ENCODE measurements at places on chromosomes 5 and 9.

DNA sequence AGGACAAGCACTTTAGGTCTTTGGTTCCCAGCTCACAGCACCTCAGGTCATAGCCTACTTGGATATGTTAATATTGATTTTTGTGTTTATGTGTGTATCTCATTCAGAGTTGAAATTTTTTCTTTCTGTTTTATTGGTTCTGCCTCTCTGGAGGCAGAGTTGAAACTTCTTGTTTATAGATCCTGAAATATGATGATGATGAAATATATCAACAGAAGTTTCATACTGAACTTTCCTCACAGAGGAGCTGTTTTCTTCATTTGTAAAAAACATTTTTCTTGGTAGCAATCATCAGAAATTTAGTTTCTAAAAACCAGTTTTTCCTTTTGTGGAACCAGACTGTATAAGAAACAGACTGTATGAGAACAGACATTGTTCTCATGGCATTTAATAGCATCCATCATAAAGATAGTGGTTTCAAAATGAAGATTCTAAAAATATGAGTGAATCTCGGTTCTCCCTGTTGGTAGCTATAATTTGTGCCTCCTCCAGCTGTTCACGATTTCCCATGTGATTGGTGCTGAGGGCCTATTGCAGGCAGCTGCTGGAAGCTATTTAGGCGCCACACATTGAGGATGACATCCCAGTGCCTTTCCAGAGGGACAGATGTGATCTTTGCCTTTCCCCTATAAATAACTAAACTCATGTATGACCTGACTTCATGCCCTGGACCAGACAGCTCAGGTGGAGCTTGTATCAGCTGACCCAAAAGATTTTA, 39.5 kb upstream of the CFAP157 start:
- DNase-seq: no peak

DNA sequence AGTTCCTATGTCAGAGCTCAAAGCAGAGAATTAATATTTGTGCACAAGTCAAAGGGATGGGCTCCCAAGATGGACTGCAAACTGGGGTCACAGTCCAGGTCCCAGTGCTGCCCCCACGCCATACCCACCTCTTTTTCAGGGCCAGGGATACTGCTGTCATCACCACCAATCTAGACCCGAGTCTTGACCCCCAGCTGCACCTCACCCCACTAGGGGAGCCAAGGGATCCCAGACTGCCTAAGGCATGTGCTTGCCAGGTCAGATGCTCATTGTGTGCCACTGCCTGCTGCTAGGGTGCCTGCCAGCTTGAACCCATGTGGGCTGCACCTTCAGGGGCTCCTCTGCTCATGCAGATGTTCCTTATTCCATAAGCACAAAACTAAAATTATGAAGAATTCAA, 215.6 kb upstream of the NREP start:
- DNase-seq: no peak

DNA sequence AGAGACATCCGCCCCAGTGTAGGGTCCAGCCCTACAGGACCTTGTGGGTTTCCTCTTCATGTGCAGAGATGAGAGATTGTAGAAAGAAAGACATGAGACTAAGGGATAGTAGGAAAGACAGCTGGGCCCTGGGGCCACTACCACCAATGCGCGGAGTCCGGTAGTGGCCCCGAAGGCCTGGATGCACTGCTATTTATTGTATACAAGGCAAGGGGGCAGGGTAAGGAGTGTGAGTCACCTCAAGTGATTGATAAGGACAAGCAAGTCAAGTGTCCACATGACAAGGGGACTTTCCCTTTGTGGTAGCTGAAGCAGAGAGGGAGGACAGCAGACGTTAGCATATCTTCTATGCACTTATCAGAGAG, 6.2 kb upstream of the TMEM141 start:
- no peak for DNase-seq

- no peak for DNase-seq
These were observed 2.8 kb upstream of the IL4 start for GRCh38 chr5:132671000-132671399.

DNA sequence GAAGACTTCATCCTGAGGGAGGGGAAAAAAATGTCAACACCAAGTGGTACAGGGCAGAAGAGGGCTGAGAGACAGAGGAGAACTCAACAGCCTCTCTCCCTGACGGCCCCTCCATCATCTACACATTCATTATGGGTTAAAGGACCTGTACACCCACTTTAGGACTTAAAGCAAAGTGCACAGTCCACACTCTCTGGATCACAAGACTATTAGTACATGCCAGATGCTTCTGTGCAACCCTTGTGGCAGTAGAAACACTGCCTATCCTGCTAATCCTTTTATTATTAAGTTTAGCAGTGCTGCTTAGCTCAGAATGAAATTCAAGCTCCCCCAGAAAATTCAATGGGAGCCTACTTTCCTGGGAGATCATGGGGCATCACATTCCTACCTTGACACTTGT, 1.9 kb downstream of the FRMD3 start:
- DNase-seq: no peak

DNA sequence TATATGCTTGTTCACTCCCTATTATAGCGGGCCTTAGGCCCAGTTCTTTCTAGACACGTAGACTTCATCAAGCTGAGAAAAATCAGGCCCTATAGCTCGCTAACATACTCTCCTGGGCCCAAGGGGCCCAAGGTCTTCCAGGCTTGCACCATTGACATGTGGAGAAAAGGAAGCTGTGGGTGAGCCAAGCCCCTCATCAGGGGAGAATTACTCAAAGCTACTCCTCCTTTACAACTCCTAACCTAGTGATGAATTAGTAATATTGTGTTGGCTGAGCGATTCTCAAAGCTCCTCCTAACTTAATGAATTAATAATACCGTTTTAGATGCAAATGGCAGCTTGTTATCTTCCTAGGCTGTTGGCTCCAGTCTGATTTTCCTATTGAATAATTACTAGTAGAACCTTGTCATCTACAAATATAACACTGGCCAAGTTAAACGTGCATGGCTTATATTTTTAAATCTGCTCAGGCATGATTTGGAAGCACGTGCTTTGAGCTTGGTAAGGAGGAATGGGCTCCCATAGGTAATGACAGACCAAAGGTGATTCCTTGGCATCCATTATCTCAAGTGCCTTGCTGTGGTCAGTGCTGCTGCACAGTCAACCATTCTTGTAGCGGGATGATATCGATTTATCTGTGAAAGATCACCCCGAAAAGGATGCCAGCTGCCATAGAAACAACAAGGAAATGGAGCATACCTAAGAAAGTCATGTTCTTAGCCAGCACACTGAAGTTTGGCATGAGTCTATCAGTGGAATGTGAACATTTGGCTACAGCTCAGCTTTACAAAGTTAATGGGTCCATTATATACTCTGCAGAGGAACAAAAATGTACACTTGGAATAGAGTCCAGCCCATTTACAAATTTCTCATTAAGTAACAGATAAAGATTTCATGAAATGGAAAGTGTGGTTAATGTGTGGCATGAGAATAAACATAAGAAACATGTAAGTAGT, 23.8 kb downstream of the LVRN start:
- DNase-seq: no peak

DNA sequence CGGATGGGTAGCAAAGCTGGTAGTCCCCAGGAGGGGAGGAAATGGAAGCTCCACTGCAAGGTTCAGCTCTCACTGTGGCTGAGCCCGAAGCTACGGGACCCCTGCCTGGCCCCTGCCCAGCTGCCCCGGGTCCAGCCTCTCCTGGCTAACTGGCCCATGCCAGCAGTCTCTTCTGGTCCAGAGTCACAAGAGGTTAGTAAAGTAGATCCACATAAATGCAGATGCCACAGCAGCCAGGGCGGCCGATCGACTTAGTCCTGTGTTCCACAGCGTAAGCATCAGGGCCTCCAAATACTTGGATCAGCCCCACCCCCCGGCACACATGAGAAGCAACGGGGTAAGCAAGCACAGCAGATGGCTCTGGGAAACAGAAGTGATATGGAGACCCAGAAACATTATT, 42.1 kb downstream of the MRPL36 start:
- DNase-seq: no peak

GRCh38 chr5:141902015-141902814, 21.5 kb upstream of the DELE1 start:
- no peak for DNase-seq

Measured in activated naive CD4-positive, alpha-beta T cell treated with anti-CD3 and anti-CD28 coated beads, Interleukin-2, amount 10 ng/mL, durations not matched to agents 7 days and 5 days (primary cell).